ENCODE measurements at places on chromosomes 5 and 9.

DNA sequence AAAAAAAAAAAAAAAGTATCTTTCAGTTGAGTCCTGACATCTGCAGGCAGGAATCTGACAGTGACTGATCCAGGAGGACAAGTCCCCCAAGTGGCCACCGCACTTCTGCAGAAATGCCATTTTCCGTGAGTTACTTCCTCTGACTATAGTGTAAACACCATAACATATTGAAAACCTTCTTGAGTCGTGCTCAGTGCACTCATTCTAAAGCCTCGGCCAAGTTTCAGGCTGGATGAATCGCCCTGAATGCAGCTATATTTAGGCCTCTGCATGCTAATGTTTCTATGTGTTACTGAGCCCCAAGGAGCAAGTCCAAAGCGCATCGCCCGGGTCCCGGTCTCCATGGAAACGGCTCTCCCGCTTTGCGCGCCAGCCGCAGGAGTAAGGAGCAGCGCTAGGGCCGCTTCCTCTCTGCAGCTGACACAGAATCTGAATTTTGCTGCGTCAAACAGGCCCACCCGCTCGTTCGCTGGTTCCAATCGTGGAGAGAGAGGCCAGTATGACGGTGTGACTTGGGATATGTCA lies 335.4 kb downstream of the MSX2 start:
- peak; percentile 6 for DNase-seq

- no peak for DNase-seq
Observed at GRCh38 chr5:73314395-73315257, 134.0 kb downstream of the FOXD1 start.

DNA sequence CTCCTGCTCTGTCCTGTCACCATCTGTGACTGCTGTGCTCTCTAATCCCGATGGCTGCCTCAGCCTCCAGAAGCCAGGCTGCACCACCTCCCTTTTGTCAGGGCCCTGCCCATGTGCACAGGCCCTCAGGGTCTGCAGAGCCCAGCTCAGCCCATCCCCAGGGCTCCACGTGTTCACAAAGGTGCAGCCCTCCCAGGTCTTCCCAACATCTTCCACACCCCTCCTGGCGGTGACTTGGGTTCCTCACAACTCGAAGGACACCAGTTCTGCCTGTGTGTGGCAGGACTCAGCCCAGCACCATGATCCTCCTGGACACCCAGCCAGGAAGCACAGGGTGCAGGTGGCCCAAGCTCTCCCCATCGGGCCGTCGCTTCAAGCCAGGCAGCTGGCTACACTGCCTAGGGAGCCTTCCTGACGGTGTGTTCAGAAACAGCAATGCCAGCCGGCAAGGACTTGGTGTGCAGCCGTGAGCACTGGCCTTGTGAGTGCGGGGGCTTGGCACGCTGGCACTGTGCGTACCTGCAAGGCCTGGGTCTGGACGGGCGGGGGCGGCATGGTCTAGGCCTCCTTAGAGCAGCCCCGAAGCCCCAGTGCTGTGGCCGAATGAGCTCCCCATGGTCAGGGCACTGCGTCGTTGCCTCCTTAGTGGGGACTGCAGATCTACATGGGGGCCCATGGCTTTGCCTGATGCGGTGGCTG lies 96.1 kb downstream of the MRPL36 start:
- DNase-seq = no peak

DNA sequence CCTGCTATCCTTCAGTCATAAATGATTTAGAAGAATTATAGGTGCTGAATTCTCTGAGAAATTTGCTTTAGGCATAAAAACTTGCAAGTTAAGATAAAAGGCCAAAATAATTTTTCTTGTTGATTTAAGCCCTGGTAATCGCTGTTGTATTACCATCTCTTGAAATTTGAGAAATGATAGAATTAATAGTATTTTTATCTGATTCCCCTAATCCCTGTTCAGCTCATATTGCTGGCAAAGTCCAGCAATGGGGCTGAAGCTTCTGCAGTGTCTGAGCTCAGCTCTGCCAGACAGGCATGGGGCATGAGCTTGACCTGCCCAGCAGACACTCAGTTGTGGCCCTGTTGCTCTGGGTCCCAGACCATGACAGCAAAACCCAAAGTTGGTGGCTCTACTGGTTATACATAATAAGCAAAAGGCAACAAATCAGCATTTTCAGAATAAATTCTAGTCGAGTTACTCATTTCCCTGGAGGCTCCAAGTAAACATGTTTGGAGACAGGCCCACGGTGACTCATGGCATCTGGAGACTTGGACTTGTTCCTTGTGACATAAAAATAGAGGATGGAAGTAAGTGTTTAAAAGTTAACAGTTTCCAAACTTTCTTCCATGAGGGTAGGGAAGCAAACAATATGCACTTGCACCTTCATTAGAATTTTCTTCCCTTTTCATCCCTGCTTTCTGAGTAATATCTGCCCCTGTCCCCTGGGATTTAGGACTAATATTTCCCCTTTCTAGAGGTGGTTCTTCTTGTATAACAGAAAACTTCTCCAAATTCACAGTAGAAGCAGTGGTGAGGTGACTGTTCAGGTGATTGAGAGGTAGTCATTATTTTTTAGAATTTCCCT lies 60.2 kb upstream of the SLC2A8 start:
- DNase-seq = no peak

DNA sequence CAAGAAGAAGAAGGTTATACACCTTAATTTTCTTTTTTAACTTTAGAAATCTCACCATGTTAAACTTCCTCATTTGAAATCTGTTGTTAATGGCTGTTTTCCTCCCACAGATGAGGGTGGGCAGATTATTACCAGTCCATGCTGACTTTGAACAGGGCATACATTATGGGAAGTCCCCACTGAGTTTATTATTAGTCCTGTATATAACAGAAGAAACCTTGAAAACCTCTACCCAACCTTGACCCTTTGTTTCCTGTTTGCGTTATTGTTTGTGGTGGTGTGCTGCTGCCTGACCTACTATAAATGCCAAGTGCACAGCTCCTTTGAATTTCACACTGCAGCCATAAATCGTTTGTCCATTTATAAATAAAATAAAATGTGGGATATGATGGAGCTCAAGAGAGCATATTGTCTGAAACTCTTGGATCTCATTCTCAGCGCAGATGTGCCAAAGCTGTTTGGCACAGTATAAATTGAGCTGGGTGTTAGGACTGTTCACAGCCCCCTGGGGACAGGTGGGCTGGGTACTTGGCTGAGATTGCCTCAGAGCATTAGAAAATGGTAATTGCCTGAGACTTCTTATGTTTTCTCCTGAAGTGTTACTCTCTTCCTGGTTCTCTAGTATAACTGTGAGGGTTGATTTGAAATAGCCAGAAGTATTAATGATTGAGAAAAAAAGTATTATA lies 139.6 kb downstream of the SPATA31D1 start:
- no peak for DNase-seq

- DNase-seq = peak; percentile 72
Observed at GRCh38 chr9:5389109-5389732, 48.5 kb downstream of the PLGRKT start.

- DNase-seq = no peak
Observed at GRCh38 chr9:126953041-126953809, 38.6 kb downstream of the RALGPS1 start.

GRCh38 chr5:132342291-132343180 lies 27.0 kb upstream of the SLC22A5 start:
- no peak for DNase-seq

DNA sequence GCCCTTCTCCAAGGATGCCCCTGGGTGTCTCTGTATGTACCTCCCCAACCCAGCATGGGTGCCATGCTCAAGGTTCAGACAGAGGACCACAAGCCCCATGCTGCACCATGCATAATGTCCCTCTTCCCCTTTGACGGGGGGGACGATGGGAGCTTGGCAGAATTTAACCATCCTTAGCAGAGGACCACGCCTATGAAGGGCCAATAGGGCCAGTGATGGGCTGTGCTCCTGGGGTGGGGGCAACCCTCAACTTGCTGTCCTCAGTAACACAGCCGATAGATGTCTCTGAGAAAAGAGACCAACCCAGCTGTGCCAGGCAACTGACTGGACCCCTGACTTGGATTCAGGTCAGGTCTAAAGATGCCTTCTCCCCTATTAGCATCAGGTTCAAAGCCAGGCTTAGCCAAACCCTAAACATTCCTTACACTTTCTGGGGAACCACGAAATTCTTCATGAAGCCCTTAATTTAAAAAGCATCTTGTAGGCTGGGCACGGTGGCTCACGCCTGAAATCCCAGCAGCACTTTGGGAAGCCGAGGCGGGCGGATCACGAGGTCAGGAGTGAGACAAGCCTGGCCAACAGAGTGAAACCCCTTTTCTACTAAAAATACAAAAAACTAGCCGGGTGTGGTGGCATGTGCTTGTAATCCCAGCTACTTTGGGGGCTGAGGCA lies 20.7 kb upstream of the JADE2 start:
- no peak for DNase-seq

- DNase-seq = no peak
Observed at GRCh38 chr5:135559354-135559753, 19.4 kb downstream of the CXCL14 start.

DNA sequence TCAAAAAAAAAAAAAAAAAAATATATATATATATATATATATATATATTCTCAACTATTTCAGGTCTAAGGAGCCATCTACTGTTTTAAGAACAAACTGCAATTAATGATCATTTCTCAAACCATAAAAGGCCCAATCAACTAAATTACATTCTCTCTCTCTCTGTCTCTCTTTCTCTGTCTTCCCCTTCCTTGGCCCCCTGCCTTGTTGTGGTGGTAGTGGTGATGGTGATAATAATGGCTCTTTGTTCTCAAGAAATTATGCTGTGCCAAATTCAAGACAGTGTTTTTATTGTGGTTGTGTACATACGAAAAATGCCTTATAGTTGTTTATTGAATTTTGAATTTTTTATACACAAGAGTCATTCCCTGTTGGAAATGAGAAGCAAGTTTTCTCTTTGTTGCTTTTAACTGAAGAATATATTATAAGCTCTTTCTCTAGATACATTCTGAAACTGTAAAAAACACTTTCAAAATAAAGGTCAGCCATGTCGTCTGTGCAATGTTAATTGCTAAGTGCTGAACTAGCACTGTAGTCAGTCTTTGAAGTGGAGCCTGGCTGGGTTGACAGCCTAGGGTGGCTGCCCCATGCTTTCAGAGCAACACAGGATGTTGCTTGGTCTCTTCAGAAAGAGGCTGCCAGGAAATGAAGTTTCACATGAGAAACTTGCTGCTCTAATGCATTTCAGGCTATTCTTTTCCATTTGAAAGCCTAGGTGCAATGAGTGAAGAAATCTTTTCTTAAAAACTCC lies 96.0 kb downstream of the HINT1 start:
- peak; percentile 63 for DNase-seq

GRCh38 chr5:116479776-116480675 lies 94.6 kb downstream of the SEMA6A start:
- no peak for DNase-seq

- DNase-seq = no peak
Observed at GRCh38 chr5:111856876-111857466, 100.0 kb upstream of the NREP start.

All from stimulated activated naive CD8-positive, alpha-beta T cell treated with anti-CD3 and anti-CD28 coated beads, Interleukin-15, amount 100 ng/mL, for 72 hours (primary cell).